ENCODE measurements at places on chromosomes 3 and 15.

GRCh38 chr15:80259942-80260510 is 8.0 kb upstream of the CTXND1 start:
- DNase-seq, result no peak

GRCh38 chr3:196493292-196493691 is 10.3 kb downstream of the RNF168 start:
- no peak for DNase-seq

GRCh38 chr15:41985236-41986160 is 13.1 kb upstream of the EHD4 start:
- DNase-seq, result no peak

DNA sequence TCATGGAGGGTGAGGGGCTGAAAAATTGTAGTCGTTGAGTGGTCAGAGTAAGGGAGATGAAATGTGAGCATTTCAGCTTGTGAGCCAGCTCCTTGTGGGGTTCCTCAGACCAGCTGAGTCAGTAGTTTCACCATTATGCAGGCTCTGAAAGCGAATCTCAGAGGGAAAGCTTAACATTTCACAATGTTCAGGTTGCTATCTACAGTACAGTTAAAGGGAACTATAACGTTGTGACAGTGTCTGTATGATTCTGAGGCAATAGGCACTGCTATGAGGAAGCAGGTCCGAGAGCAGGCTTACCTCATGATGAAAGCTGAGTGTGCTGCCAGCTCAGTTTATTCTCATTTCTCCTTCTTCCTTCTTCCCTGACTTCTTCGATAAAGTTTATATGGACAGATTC is 469.6 kb downstream of the EDEM1 start:
- DNase-seq, result no peak

DNA sequence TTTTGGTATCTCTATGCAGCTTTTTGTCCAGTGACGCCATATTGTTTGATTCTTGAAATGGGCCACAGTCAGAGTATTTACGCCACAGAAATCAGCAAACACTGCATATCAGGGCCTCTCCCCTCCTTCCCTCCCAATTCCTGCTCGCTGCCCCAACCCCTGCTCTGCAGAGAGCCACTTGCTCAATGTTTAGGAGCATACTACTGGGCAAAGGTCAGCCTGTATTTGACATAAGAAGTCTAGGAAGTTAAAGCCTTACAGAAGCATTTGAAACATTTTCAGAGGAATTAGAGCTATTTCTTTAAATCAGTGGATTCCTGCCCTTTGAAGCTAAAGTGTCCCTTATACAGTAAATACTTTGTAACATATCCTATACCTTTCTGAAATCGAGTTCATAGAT is 17.4 kb upstream of the RARB start:
- DNase-seq, result no peak

DNA sequence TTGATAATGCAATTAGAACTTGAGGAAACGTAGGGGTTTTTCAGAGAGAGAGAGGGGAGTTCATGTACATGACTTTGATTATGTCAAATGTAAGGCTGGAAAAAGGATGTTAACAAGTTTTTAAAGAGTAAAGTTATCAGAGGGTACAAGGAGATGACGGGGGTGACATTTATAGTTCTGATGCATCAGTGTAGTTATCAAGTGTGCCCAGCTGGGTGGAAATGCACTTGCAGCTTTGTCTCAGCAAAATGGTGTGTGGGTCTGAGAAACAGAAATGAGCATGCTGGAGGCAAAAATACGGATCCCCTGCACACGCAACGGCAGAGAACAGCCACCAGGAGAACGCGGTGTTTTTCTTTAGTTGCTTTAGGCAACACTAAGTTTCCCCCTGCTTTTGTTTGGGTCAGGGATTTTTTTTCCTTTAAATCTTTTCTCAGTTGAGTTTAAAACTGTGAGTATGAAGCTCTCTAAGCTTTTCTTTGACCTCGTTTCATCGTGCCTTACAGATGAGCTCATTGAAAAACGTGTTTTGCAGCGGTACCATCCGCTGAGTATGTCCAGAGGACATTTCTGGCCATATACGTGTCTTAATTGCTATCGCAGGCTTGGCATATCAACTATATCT is 205.4 kb downstream of the PDZRN3 start:
- peak; percentile 54 for DNase-seq

GRCh38 chr3:168250415-168250861 is 154.7 kb upstream of the GOLIM4 start:
- DNase-seq, result peak; percentile 2

DNA sequence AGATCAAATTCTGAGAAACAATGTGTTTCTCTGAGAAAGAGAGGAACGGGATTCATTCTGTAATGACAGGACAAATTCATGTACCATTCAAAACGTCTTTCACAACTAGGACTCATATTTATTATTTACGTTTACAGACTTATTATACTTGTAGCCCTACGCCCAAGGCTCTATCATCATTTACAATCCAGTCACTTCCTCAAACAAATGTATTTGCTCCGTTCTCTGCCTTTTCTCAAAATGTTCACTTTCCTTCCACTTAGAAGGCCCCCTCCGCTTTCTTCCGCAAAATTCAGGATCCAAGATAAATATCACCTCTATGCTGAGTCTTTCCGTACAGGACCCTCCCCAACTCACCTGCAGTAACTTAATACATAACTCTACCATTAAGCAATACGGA is 745 bp downstream of the RSL24D1 start:
- DNase-seq, result peak; percentile 12

GRCh38 chr3:152254041-152254440 is 14.7 kb upstream of the MBNL1 start:
- DNase-seq, result no peak

GRCh38 chr3:59143447-59143846 is 93.6 kb upstream of the CFAP20DC start:
- peak; percentile 2 for DNase-seq

DNA sequence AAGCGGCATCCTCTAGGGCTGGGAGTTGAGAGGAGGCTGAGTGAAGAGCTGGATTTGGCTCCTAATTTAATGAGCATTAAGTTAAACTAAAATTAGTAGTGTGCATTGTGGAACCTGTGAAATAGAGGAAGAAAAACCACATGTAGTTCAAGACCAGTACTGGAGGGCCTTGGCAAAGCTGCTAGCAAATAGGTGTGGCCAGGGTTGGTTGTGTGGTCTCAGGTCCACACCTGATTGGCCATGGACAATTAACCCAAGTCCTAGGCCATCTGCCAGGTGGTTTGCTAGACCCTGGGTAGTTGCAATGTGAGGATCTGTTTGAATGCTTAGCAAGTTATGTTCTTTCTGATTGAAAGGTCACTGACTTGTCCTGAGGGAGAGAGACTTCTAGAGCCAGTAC is 275.5 kb downstream of the PDCD6IP start:
- DNase-seq, result no peak

DNA sequence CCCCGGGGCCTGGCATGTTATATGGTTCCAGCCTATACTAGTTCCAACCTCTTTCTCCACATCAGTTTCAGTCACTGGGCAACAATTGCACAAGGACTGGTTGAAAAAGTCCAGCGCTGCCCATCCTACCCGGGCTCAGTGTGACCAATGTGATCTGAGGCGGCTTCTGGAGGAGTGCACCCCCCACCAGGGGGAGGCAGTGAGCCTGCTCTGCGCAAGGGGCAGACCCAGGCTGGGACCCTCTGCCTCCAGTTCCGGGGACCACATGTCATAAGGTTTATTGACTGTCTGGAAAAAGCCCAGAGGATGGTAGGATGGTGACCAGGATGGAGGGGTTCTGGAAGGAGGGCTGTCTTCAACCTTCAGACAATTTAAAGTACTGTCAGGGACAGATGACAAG is 25.6 kb upstream of the NR2E3 start:
- DNase-seq, result no peak

DNA sequence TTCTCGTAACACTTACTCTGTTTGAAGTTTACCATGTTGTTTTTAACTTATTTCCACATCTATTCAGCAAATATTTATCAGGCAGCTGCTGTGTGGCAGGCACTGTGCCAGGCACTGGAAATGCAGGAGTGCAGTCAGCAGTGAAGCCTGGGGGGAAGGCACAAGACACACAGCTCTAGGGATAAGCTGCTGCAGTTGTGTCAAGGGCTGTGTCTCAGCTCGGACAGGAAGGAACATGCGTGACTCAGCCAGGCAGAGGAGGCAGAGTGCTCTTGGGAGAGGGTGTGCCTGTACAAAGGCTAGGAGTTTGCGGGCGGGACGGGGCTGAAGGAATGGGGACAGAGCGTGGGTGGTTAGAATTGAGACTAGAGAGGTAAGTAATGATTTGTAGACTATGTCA is 24.7 kb downstream of the LYSMD4 start:
- DNase-seq, result peak; percentile 93

DNA sequence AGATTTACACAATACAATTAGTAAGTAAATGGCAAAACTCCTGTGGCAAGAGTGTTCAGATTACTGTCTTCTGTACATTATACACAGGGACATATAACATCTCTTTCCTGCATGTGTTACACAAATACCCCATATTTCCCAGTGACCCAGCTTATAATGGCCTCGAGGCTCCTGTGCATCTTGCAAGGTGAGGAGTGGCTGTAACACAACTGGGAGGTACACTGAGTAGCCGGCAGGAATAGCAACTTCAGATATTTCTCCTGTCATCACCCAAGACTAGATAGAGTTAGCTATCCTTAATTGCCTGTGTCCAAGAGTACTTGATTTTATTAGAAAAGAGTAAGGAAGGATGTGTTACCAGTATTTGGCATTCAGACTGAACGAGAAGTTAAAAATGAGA is 5.6 kb downstream of the GMPS start:
- DNase-seq, result no peak

GRCh38 chr15:58839485-58839884 is 68.4 kb downstream of the MINDY2 start:
- peak; percentile 33 for DNase-seq

- DNase-seq, result no peak
Observed at GRCh38 chr3:50314342-50314741, 8.2 kb downstream of the HYAL2 start.

DNA sequence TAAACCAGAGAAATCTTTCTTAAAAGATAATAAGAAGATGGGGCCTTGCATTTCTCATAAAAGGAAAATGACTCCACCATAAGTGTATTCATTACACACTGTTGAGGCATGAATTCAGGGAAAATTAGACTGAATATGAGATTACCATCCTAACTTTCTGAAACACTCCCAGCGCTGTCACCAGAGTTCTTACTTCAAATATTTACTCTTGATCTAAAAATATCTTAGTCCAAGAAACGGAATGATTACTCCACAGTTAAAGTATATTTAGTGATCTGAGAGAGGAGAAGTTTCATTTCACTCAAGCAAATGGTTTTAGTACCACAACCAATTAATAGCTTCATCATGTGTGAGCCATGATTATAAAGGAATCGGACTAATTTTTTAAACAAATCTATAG is 300.3 kb downstream of the ZBTB20 start:
- DNase-seq, result no peak

DNA sequence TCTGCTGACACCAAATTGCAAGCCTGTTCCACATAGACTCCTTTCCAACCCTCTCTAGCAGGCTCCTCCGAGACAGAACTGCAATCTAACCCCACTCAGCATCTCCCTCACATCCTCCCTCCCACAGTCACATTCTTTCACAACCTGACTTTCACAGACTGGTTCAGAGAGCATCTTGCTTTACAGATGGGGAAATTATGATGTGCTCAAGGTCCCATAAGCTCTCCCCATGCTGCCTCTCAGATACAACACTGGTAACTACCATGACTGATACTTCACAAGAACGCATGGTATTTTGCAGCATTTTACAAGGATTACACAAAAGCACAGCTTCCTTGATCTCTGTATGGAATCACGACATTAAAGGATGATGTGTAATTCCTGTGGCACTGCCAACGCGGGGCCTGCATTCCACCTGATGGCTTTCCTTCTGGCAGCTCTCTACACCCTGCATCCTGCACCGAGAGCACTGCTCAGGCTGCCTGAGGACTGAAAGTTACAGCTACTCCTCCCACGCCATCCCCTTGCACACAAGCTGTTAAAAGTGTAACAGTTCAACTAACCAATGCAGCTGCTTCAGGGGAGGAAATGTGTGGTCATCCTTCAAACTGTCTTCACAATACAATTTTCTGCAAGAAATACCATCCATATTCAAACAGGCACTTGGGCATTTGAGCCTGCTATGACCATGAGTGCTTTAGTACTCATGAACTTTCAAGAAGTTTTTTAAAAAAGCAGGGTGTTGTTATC is 27.6 kb downstream of the TBC1D2B start:
- peak; percentile 77 for DNase-seq

GRCh38 chr15:97961067-97961954 is 808 bp downstream of the ARRDC4 start:
- peak; percentile 44 for DNase-seq

GRCh38 chr3:45665101-45665572 is 24.1 kb upstream of the SACM1L start:
- peak; percentile 71 for DNase-seq

DNA sequence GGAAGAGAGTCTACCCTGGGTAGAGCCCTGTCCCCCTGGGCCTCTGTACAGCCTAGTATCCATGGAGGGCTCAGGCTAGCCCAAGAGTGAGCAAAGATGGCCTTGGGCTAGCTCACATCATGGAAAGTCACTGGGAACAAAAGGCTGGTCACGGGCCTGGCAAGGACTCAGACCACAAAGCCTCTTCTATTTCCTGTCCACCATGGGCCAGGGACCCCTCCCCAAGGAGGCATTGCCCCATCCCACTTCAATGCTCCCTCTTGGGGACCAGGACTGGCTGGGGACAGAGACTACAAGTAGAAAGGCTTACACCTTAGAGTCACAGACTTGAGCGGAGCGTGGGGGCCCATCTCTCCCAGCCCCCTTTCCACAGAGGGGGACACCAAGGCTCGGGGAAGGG is 16.9 kb downstream of the DUSP7 start:
- DNase-seq, result no peak

GRCh38 chr3:72345237-72345878 is 502.9 kb downstream of the SHQ1 start:
- peak; percentile 74 for DNase-seq

DNA sequence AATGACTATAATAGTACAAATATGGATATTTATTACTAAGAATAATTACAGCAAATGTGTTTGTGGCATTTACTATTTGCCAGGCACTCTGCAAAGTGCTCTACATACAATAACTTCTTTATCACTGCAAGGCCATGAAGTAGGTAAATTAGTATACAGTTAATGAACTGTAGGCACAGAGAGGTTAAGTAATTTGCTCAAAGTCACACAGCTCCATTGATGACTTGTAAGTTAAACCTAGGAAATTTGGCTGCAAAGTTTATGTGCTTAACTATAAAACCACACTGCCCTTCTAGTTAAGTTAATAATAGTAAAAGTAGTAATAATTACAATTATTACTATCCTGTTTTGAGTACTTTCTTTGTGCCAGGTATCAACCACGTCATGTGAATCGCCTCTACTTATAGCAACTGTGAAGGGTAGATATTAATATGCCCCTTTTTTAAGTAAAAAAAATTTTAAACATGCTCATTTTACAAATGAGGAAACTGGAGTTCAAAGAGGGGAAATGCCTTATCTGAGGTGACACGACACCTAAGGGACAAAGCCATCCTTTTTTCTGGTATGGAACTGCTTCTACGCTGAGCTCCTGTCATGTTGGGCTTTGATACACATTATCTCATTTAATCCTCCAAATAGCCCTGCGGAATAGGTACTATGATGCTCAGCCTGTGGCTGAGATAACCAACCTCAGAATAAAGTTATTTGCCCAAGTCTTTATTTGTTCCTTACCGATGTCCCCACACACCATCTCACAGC is 8.5 kb downstream of the BHLHE40 start:
- no peak for DNase-seq

Measured in ELR (cell line).